ENCODE measurements at places on chromosomes 4 and X. TPM values are rescaled to one million over a fixed set of nuclear protein-coding genes. Genes with fewer than 3 reads are reported as not detected.

GRCh38 chrX:15973299-15973698 is 118.7 kb upstream of the AP1S2 start:
- DNase-seq, result peak; percentile 23

GRCh38 chr4:162104459-162105124 is 59.2 kb downstream of the FSTL5 start:
- no peak for DNase-seq

DNA sequence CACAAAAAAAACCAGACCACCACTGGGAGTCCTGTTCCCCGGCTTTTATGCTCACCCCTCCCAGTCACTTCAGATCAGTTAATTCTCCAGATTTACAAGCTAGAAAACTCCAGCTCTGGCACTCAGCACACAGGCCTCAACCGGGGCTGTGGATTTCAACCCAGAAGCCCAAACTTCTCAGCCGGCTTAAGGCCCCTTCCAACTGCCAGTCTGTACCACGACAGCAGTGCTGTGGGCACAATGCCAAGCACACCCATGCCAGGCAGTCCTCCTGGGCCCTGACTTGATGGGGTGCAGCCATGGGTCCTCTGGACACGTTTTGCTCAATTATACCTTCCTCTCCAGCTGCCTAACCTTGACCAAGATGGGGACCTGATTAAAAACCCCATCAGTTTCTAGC is 12.2 kb downstream of the SOD3 start:
- DNase-seq, result no peak

DNA sequence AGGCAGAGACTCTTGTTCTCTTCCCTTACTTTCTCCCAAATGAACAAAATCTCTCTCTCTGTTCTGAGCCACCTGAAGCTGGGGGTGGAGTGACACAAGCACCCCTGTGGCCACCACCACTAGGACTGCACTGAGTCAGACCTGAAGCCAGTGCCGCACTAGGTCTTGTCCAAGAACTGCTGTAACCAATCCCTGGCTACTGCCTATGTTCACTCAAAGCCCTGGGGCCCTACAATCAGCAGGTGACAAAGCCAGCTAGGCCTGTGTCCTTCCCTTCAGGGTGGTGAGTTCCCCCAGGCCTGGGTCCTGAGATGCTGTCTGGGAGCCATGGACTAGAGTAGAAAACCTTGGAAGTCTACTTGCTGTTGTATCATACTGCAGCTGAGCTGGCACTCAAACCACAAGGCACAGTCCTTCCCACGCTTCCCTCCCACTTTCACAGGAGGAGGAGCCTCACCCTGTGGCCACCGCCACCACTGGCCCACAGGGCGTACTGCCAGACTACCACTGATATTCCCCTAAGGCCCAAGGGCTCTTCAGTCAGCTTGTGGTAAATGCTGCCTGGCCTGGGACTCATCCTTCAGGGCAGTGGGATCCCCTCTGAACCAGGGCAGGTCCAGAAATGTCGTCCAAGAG is 119.1 kb downstream of the RTL9 start:
- peak; percentile 7 for DNase-seq

- DNase-seq, result no peak
Observed at GRCh38 chr4:183657564-183657963, 1.4 kb downstream of the RWDD4 start.

DNA sequence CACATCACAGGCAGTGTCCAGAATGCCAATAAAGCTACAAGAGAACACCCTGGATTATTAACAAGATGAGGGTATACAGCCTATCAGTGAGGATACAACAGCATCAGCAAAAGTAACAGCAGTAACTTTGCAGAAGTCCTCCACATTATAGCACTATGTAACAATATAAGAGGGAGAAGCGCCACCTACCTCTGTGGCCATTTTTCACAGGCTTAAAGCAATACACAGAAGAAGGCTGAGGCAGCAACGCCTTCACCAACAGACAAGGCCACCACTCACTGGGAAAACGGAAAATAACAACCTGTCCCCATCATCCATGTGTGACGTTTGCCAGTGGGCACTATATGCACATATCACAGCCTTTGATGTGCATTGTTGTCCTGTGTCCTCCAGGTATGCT is 12.5 kb downstream of the RTL8B start:
- no peak for DNase-seq

DGAT2L6 gene
- not detected for total RNA-seq

ARMCX4 gene
- 0.13 TPM for total RNA-seq

DDX53 gene
- not detected for total RNA-seq

SSX7 gene
- not detected for total RNA-seq

Data from HT-29 (cell line).